Uterus (tissue), 4 donors: ENCODE measurements at places on chromosomes 1 and 21. TPM values are rescaled to one million over a fixed set of nuclear protein-coding genes. Genes with fewer than 3 reads are reported as not detected.

GRCh38 chr1:39760074-39761008 lies 10.8 kb downstream of the OXCT2 start:
- no peak for DNase-seq

GRCh38 chr1:207312604-207312920 lies 8.9 kb upstream of the CD55 start:
- no peak for DNase-seq

DNA sequence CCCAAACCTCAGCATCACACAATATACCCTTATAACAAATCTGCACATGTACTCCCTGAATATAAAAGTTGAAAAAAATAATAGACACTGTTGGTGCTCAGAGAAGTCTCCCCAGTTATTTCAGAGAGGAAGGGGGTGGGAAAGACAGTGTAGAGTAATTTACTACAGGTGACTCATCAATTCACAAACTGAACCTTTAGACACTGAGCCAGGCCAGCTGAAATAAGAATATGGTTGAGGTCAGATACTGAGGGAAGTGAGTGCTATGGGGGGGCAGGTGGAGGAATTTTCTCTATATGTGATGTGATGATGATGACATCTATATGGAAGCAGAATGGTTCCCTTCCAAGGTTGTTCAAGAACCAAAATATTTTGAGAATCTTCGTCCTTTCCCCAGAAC lies 50.1 kb downstream of the MRPL39 start:
- no peak for DNase-seq

- DNase-seq, result no peak
These were observed 480.6 kb downstream of the CAMTA1 start for GRCh38 chr1:7265771-7266371.

GRCh38 chr1:118302145-118302544 lies 117.1 kb upstream of the SPAG17 start:
- no peak for DNase-seq

DNA sequence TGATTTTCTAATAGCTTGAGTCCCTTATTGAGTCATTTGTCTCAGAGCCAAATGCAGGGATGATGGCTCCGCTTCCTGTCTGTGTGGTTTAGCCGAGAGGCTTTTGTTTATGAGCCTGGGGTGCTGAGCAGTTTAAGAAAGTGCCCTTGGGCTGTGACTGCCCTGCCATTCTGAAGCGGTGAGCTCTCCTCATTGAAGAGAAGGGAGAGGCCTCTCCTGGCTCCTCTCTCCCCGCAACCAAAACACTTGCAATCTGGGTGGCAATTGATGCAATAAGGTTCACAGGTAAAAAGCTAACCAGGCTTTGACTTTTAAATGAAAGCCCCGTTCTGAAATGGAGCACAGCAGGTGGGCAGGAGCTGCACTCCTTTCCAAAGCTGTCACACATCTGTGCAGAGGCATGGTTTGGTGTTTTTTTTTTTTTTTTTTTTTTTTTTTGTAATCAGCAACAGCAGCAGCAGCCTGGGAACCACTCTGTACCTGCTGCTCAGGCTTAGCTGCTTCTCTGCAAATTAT lies 403.7 kb downstream of the SIPA1L2 start:
- DNase-seq, result no peak

DNA sequence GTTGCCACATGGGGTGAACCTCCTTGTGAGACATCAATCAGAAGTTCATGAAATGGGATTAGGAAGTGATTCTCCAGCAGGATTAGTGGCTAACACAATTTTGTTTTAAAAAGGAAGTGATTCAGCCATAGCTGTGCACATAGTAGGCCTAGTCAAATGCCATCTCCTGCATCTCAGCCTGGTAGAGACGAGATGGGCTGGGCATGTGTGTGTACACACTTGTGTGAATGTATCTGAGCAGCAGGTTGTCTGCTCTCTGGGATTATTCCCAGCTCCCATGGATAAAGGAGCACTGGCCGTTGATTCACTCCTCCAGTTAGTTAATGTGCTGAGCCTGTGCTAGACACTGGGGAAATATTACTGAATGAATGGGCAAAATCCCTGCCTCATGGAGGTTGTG lies 2.0 kb downstream of the FOXE3 start:
- no peak for DNase-seq

DNA sequence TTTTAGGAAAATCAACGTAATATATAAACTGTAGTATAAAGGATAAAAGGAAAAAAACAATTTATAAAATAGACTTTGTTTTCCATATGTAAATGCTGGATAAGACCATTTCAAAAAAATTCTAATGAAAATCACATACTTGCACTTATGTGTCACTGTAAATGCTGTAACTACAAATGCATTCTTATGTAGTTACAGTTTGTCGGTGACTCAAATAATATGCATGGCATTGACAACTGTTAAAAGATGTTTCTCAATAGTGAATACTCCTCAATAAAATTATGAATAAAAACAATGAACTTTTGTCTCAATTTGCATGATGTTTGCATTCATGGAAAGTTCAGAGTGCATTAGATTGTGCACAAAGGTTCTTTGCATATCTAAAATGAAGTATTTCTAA lies 614.0 kb upstream of the CHRM3 start:
- no peak for DNase-seq

- peak; percentile 68 for DNase-seq
These were observed 37.4 kb downstream of the GPR161 start for GRCh38 chr1:168099337-168099801.

DNA sequence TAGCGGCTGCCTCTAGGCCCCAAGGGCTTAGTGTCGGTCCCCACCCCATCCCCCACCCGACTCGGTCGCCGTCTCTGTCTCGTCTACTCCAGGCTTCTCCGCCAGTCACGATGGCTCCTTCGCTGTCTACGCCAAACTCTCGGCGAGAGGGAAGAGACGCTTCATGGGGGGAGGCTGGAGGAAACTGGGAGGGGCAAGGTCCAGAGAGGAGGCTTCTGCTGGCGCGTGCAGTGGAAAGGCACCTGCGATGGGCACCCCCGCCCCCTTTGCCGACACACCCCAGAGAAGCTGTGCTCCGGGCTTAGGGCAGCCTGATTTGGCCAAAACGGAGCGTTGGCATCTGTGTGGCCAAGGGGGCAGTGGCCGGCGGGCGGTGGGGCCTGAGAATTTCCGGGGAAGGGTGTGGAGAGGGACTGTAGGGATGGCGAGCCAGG lies 1.2 kb upstream of the CSMD2 start:
- no peak for DNase-seq

GRCh38 chr1:98260839-98261238 lies 340.0 kb upstream of the DPYD start:
- no peak for DNase-seq

DNA sequence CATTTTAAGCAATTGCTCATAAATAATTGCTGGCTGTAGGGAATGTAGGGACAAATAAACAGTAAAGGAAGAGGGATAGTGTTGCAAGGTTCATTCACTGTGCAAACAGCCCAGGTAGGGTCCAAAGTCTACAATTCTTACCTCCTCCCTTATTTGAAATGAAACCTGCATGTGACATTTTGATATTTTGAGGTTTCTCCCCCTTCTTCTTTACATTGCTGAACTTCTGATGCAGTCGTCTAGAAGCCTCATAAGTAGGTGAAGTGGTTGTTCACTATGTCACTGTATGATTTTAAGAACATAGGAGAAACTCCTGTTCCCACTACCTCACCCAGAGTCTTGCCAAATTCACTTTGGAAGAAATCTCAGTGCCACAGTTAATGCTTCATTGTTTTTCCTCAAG lies 16.1 kb downstream of the F5 start:
- DNase-seq, result no peak

GRCh38 chr1:92446546-92446945 lies 40.2 kb downstream of the GFI1 start:
- DNase-seq, result no peak

GRCh38 chr1:222525951-222526350 lies 22.0 kb downstream of the HHIPL2 start:
- no peak for DNase-seq

- DNase-seq, result no peak
These were observed 23.3 kb downstream of the EPHA8 start for GRCh38 chr1:22586356-22587130.

- no peak for DNase-seq
These were observed 535.4 kb upstream of the USP24 start for GRCh38 chr1:55750628-55750995.

DNA sequence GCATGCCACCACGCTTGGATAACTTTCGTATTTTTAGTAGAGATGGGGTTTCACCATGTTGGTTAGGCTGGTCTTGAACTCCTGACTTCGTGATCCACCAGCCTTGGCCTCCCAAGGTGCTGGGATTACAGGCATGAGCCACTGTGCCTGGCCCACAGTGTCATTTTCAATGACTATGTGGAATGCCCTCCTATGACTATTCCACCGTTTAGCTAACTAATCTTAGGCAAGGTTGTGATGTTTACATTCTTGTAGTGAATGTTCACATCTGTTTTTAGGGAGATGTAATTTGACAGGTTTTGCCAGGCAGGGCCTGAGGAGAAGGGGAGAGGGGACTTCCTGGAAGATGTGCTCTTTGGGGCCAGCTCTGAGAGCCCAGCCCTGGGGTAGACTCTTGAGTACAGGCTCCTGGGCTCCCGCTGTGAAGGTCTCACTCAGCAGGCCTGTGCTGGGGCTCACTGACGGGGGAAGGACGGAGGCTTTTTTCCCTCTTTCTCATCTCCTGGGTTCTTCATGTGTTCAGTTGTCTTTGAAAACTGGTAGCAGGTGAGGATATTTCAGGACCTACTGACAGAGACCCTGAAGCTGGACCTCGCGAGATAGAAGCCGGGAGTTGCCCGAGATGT lies 13.2 kb downstream of the COQ8A start:
- no peak for DNase-seq

DNA sequence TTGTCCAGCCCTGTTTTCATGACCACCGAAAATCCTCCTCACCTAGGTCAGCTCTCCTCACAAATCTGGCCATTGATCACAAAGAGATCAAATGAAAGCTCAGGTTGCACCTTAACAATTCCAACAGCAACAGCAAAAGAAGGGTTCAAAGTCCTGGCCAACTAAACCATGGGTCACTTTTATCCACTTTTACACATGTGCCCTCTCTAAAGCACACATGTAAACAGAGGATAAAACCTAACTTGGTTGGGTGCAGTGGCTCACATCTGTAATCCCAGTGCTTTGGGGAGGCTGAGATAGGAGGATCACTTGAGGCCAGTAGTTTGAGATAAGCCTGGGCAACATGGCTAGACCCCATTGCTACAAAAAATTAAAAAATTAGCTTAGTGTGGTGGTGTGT lies 3.9 kb upstream of the RBM15 start:
- no peak for DNase-seq

- no peak for DNase-seq
These were observed 1392.9 kb downstream of the BRINP3 start for GRCh38 chr1:189084811-189085210.

DNA sequence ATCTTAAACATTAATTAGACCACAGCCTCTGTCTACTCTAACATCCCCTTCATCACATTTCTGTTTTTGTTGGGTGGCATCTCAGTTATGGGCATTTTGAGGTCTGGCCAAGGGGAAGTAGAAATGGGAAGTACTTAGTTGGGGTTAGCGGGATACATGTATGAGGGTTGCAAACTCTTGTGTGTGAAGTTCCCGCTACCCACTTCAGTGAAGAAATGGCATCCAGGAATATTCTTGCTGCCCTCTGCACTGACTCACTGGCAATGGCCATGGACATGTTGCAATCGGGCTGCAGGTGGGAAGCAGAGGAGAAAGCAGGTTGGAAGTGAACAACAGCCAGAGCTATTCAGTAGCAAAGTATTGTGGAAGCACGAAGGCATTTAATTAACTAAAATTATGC lies 7.4 kb downstream of the CD48 start:
- DNase-seq, result no peak

DNA sequence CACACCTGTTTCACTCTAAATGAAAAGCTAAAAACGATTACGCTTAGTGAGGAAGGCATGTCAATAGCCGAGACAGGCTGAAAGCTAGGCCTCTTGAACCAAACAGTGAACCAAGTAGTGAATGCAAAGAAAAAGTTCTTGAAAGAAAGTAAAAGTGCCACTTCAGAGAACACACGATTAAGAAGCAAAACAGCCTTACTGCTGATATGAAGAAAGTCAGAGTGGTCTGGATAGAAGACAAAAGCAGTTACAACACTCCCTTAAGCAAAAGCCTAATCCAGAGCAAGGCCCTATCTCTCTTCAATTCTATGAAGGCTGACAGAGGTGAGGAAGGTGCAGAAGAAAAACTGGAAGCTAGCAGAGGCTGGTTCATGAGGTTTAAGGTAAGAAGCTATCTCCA lies 130.7 kb downstream of the SIPA1L2 start:
- DNase-seq, result no peak

- DNase-seq, result no peak
These were observed 24.1 kb upstream of the ARHGEF11 start for GRCh38 chr1:157069601-157070000.

DNA sequence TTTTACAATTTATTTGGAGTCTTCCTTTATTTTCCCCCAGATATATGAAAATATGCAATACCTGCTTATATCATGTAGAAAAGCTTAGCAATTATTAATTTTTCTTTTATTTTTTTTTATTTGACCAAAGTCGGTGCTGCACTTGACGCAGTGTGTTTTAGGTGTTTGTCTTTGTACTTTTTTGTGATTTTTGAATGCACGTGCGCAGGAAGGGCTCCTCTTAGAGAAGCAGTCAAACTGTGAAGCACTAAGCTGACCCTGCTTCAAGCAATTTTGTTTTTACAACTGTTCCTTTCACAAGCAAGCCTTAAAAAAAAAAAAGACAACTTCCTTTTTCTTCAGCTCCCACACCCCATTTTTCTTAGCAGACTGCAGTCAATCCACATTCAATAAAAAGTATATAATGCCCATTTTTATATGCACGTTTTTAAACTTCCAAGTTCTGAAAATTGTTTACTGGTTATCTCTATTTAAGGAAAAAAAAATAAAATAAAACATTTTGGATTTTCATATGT lies 267.4 kb downstream of the TM2D1 start:
- no peak for DNase-seq

DNA sequence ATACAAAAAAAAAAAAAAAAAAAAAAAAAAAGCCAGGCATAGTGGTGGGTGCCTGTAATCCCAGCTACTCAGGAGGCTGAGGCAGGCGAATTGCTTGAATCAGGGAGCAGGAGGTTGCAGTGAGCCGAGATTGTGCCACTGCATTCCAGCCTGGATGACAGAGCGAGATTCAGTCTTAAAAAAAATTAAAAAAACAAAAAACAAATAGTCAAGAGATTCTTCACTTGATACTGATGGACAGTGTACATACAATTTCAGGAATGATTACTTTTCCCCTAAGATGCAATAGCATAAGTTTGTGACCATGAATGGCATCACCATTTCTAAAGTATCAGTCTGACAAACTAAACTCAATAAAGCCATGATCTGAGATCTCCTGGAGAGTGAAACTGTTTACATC lies 60.8 kb upstream of the IVNS1ABP start:
- no peak for DNase-seq

- DNase-seq, result no peak
These were observed 72.4 kb downstream of the ZNF281 start for GRCh38 chr1:200337410-200337809.

GRCh38 chr1:154808909-154809262 lies 61.2 kb downstream of the KCNN3 start:
- no peak for DNase-seq

DCST1 gene
- 1.1 TPM for total RNA-seq

UBASH3A gene
- 0.79 TPM for total RNA-seq

STX12 gene
- total RNA-seq, result 67.8 TPM

CDK18 gene
- 4.1 TPM for total RNA-seq

AK5 gene
- 4.6 TPM for total RNA-seq

OLFML2B gene
- 38.4 TPM for total RNA-seq

FOXO6 gene
- total RNA-seq, result 3.9 TPM

VANGL2 gene
- 8.2 TPM for total RNA-seq

HIVEP3 gene
- 7.6 TPM for total RNA-seq

CD53 gene
- 10.6 TPM for total RNA-seq

RNU1-1 gene
- under 0.01 TPM for total RNA-seq

CRABP2 gene
- total RNA-seq, result 71.5 TPM
